ENCODE measurements at places on chromosomes 13 and 19.

- no peak for DNase-seq
These were observed 89.2 kb downstream of the RGCC start for GRCh38 chr13:41546372-41547190.

DNA sequence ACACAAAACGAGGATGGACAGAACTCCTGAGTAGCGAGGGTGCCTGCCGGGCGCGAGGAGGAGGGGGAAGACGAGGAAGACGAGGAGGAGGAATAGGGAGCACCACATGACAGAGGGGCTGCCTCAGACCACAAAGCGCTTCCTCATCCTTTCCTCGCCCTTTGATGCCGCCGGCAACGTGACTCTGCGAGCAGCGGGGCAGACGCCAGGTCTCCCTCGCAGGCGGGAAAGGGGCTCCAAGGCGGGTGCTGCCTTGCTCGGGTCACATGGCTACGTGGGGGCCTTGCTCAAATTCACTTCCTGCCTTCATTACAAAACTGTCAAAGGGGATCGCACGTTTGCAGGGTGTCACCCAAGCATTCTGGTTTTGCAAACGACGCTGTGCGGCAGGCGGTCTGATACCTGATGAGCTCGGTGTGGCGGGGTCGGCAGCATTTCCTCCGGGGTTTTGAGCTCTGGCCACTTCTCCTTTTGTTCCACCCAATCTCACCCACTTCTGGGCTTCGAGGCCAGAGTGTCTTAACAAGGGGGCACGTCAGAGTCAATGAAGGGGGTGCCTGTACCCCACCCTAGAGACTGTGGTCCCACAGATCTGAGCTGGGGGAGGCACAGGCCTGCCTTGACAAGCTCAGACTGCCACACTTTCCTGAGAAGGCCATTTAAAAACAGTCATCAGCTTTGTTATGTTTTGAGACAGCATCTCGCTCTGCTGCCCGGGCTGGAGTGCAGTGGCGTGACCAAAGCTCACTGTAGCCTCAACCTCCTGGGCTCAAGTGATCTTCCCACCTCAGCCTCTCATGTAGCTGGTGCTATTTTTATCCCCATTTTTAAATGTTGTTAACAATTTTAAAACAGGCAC is 14.9 kb downstream of the MAP2K2 start:
- no peak for DNase-seq

- no peak for DNase-seq
These were observed at the start of gene HSD17B14 for GRCh38 chr19:48836089-48837017. Gene HSD17B14, minus strand, starts transcription at chr19:48836491. Its CDS starts 80 bp downstream, at chr19:48836411.

GRCh38 chr13:80151016-80151415 is 189.9 kb downstream of the SPRY2 start:
- DNase-seq: no peak

GRCh38 chr13:32894589-32895001 is 121.6 kb upstream of the KL start:
- DNase-seq: no peak

DNA sequence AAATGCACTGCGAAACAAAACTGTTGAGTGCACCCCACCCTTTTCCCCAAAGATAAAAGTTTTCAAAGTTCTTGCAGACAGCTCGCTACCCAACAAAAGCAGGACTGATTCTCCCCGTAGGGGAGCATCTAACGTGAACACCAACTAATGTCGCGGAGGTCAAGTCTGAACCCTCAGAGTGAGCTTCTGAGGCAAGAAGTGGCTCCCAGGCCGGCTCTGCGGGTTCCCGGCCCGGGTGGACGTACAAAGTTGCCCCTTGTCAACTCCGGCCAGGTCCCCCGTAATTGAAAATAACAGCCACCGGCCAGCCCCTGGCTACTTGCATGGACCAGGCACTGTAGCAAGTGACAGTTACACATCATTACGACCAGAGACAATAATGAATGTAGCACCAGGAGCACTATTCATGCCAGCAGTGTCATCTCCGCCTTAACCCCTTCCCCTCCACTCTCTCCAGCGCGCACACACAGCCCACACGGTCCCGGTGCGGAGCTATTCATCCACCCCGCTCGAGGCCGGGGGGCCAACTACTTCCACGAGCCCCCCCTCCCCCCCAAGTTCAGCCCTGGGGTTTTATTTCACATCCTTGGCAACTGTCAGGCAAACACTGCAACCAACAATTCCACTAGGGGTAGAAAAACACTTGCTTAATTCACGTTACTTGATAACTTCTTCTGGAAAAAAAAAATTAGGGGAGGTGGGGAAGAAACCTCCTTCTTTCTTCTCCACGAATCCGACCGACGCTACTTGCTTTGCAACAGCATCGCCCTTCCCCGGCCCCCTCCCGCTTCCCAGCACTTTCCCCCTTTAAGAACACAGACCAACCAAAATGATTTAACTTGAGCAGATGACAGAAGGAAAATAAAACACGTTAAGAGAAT is 1.2 kb downstream of the KLF12 start:
- DNase-seq: no peak

DNA sequence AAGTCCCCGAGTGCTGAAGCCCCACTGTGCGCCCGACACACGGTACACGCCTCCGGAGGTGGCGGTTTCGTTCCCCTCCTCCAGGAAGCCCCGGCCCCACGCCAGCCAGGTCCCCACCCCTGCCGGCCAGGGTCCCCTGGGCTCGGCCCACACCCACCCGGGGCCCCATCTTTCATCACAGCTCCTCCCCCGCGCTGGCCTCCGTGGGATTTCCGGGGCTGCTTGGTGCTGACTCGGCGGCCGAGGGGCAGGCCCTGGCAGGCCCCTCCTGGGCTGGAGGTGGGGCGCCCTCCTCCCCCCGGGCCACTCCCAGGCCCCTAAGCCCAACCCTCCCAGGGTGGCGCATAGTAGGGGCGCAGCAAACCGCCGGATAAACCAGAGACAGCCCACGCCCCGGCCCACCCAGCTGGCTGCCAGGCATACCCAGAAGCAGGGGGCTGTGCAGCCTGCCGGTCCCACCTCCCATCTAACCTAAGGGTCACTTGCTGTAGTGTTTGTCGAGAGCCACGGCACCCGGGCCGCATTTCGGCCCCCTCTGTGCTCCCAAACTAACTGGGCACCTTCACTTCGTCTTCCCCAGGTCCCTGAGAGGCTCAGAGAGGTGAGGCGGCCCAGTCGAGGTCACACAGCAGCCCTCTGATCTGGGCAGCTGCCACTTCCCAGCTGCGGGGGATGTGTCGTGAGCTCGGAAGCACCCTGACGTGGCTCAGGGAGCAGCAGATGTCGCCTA is 6.6 kb downstream of the ZBTB7A start:
- no peak for DNase-seq

GRCh38 chr19:16075430-16076153 is 703 bp upstream of the TPM4 start:
- DNase-seq: no peak

DNA sequence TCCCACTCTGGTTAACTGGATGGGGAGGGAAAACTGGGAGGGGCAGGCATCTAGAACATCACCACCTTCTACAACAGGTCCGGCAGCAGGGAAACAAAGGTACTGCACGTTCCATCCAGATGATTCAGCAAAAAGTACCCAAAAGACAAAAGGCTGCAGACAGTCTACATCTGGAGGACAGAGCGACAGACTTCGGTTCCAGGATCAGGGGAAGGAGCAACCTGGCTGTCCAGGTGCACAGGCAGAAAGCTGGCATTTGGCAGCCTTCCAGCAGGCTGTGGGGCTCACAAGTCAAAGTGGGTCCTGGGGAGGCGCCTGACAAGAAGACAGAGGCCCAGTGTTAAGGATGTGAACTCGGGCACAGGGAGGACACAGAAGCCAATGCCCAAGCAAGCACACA is 202.9 kb downstream of the SUCLA2 start:
- DNase-seq: no peak

- DNase-seq: no peak
These were observed 4.0 kb upstream of the ZNF8 start for GRCh38 chr19:58274771-58275201.

DNA sequence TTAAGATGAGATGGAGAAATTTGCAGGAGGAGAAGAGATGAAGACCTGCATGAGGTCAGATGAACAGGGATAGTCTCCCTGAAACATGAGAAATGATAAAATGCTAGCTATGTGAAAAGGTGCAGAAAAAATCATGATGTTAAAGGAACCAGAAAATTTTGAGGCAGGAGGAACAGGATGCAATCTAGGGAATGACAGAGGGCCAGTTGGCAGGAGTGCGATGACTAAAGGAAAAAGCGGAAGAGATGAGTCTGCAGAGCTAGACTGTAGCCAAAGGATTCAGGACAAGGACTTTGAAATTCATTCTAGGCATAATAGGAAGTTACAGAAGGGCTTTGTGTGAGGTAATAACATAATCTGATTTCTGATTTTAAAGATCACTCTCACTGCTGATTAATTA is 77.9 kb downstream of the TRPC4 start:
- DNase-seq: no peak

DNA sequence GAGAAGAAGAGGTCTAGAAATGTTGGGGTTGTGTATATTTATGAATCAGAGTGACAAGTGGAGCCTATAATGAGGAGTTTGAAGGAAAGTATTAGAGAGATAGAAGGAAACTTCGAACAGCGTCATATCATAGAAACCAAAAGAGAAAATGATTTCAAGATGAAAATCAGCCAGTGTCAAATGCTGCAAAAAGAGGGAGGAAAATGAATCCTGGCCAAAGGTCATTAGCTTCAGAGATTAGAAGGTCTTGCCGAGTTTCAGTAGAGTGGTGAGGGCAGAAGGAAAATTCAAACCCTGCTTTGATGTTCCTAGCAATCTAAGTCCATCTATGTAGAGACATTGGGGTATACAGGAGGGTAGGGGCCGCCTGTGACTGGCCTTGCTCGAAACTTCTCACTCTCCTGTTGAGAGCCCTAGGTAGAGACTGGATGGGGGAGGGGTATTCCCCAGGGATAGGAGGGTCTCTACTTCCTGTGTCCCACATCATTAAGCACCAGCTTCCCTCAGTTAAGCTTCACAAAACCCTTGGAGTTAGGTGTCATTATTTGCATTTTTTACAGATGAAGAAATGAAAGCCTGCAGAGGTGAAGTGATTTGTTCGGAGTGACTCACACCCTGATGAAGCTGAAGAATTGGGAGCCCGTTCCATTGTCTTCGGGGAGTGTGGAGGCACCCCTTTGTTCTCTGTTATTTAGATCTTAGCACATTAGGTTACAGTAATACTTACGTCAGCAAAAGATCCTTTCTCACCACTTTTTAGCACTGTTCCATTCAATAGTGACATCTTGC is 62.8 kb downstream of the FGF9 start:
- no peak for DNase-seq

- DNase-seq: no peak
These were observed 45.7 kb upstream of the ZNF730 start for GRCh38 chr19:23071147-23071511.

GRCh38 chr13:108214441-108215271 is 680 bp downstream of the LIG4 start:
- no peak for DNase-seq

- DNase-seq: no peak
These were observed at the start of gene EML2 for GRCh38 chr19:45638930-45639729. Gene EML2, minus strand, starts transcription at chr19:45639397. Its CDS starts 21 bp downstream, at chr19:45639376.

DNA sequence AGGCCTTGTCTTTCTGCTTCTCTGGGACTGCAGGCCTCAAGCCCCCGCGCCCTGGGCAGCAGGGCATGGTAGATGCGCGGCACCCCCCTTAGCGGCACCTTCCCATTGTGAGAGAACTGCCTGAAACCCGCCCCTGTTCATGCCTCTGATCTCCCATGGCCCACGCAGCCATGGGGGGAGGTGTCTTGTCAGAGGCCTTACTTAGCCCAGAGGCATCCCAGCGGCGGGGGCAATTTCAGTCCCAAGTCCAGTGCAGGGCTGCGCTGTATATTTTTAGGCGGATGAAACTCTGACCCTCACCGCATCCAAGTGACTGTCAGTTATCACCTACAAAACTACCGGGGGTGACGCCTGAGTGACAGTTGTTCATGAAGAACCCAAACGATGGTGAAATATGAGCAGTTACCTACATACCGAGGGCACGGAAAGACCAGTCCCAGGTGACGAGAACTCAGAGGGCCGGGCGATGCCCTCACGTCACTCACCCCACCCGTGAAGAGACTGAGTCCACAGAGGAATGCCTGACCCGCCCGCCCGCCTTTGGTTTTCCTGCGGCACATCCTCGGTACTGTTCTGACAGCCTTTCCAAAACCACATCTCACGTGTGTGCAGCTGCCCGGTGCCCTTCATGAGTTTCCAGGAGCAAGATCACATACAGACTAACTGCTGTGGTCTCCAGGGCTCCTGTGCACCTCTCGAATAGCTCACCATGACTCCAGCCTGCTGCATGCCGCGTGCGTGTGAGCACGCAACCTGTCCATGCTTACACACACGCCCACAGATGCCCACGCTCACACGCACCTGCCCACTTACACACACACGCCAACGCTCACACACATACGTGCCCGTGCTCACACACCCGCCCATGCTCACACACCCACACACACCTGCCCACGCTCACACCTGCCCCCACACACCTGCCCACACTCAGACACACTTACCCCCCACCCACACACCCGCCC is 14.4 kb downstream of the IL17D start:
- DNase-seq: no peak

DNA sequence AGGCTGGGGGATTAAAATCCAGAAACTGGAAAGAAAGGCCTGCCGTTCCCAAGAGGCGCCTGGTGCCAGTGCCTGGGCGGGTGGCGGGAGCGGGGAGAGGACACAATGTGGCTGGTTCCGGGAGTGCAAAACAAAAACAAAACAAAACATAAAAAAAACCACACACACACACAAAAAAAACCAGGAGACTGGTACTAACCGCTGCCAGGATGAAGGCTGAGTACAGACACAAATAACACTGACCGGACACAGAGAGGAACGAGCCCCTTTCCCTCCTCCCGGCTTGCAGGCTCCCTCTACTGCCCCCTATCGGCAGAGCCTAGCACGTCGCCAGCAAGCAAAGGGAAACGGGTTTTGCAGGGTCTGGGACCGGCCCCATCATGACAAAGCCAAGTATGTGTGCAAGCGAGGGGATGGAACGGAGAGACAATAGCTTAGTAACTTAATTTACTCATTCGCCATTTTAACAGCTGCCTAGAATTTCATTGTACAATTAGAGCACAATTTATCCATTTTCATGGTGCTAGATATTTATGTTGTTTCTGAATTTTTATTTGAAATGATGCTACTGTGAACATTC is 17.9 kb upstream of the ZDHHC20 start:
- no peak for DNase-seq

GRCh38 chr19:50310759-50311465 is 18.3 kb downstream of the KCNC3 start:
- DNase-seq: no peak

DNA sequence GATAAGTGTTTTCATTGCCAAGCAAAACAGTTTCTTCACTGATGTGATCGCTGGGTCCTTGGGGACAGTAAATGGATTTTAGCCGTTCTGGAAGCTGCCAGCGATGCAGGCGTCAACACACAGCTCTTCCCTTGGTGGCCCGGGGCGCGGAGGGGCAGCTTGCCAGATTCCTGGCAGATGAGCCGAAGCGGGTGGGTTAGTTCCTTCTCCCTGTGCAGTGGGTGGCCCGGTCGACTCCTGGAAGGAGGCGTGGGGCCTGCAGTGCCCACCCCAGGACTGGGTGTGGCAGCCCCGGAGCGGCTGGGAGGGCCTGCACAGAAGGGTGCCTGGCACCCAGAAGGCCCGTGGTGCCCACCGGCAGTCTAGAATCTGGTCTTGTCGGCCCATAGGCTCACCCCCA is 69.0 kb downstream of the KDM4B start:
- peak; percentile 51 for DNase-seq

- DNase-seq: no peak
These were observed 15.5 kb downstream of the MKNK2 start for GRCh38 chr19:2035590-2035991.
